ENCODE measurements at places on chromosomes 2 and 18.

DNA sequence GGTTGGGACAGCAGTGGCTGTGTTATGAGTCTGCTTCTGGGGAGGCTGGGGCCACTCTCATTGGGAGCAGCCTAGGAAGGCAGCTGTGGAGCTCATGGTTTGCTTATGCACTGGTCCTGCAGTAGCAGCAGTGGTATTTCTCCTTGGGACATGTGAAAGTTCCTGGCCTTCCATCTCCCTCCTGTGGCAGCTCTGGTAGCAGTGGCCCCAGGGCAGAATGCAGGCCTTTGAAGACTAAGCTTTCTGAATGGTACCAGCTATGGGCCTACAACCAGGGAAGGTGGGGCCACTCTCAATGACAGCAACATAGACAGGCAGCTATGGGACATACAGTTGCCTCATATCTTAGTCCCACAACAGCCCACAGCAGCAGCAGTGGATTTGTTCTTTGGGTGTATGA lies 117.3 kb upstream of the VWC2L start:
- no peak for DNase-seq

DNA sequence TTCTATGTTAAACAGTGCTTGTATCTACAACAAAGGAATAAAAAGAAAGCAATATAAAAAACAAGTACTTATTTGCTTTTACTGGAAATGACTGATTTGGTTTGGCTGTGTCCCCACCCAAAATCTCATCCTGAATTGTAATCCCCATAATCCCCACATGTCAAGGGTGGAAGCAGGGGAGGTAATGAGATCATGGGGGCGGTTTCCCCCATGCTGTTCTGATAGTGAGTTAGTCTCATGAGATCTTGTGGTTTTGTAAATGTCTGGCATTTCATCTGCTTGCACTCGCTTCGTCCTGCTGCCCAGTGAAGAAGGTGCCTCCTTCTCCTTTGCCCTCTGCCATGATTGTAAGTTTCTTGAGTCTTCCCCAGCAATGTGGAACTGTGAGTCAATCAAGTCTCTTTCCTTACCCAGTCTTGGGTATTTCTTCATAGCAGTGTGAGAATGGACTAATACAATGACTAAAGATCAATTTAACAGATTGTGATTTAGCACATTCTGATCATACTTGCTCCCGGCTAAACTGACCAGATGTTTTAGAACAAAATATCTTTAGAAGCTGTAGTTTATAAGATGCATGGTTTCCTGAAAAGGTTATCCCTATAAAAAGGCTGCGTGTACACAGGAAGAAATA lies 19.9 kb downstream of the PTH2R start:
- DNase-seq, result no peak

GRCh38 chr2:202158796-202159195 lies 79.6 kb downstream of the SUMO1 start:
- DNase-seq, result no peak

DNA sequence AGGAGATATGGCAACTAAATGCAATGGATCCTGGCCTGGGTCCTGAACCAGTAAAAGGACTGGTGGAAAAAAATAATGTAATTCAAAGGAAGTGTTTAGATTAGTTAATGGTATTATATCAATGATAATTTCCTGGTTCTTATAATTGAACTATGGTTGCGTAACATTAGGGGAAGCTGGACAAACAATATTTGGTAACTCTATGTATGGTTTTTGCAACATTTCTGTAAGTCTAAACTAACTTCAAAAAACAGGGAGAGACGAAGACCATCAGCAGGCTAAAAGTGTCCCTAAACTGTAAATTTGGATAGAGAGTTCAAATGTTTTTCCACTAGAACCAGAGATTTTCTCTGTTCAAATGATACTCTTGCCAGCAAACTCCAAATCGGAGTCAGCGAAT lies 36.9 kb downstream of the KLF7 start:
- no peak for DNase-seq
